NCI-H2227 treated with DMSO at 0.1 percent for 48 hours (cell line): ENCODE measurements at places on chromosomes 4 and X.
A peak's percentile ranks its signal among the peaks of the same experiment; 100 is the strongest.

DNA sequence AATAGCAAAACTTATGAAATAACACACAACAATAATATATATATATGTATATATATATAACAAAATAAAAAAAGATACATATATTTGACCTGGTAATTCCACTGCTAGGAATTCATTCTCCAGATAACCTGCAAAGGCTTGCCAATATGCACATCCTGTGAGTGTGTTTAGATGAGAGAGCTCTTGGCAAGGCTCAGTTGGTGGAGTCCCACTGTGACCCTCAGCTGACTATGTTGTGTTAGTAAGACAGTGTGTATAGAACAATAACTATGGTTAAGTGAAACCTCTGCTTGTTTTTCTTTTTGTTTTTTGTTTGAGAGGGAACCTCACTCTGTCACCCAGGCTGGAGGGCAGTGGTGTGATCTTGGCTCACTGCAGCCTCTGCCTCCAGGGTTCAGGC lies 39.5 kb upstream of the RBMX start:
- no peak for DNase-seq

GRCh38 chr4:46937493-46937892 lies 28.4 kb upstream of the COX7B2 start:
- no peak for DNase-seq

GRCh38 chrX:31228909-31229308 lies 157.1 kb upstream of the FTHL17 start:
- DNase-seq = no peak

DNA sequence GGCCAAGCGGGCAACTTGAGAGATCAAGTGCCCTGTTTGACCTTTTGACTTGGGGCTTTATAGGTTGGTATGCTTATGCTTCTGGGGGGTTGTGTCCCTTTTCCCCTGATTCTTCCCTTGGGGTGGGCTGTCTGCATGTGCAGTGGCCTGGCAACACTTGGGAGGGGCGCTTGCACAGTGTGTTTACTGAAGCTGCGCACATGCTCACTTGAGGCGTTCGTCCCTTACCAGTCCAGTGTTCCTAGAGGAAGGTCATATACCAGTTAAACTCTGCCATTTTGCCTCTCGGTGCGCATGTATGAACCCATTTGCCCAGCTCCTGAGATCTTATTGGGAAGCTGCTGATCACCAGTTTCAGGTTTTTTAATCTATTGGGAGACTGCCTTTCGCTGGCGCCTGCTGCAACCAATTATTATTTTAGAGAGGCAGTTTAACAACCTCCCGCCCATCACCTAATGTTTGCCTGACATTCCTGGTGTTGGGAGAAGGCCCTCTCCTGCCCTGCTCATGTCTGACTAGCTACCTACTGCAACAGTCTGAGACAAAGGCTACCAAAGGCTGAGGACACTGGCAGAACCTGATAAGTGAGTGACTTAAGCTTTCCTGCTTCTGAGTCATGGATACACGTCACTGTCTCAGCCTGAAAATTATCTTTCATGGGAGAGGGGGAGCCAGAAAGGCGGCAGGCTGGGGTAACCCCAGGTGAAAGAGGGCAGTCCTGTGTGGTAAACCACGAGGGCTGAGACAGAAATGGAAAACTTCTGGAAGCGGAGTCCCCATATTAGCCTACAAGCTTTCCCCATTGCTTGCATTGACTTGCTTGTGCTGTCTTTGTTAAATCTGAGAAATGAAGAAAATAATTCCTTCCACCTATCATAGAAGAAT lies 97.6 kb downstream of the CPE start:
- DNase-seq = no peak

- DNase-seq = no peak
Measured at GRCh38 chr4:13917015-13917414, 289.5 kb upstream of the BOD1L1 start.

GRCh38 chrX:39261446-39262147 lies 460.3 kb downstream of the MID1IP1 start:
- peak; percentile 53 for DNase-seq

GRCh38 chrX:149495573-149496071 lies 9.5 kb downstream of the IDS start:
- no peak for DNase-seq
